CD4-positive, alpha-beta T cell treated with Interleukin-17A for 1 hour (primary cell): ENCODE measurements at places on chromosomes 7 and 10.
A peak's percentile ranks its signal among the peaks of the same experiment; 100 is the strongest.

- peak; percentile 32 for DNase-seq
Measured at GRCh38 chr10:92239600-92240288, 51.1 kb downstream of the CPEB3 start.

- DNase-seq = no peak
Measured at GRCh38 chr7:27430105-27430504, 187.5 kb downstream of the EVX1 start.

- DNase-seq = no peak
Measured at GRCh38 chr10:31706464-31707092, 222.1 kb downstream of the ARHGAP12 start.

GRCh38 chr10:112857493-112857892 is 92.6 kb upstream of the TCF7L2 start:
- DNase-seq = no peak

GRCh38 chr7:30321089-30321881 is 36.9 kb downstream of the ZNRF2 start:
- no peak for DNase-seq

DNA sequence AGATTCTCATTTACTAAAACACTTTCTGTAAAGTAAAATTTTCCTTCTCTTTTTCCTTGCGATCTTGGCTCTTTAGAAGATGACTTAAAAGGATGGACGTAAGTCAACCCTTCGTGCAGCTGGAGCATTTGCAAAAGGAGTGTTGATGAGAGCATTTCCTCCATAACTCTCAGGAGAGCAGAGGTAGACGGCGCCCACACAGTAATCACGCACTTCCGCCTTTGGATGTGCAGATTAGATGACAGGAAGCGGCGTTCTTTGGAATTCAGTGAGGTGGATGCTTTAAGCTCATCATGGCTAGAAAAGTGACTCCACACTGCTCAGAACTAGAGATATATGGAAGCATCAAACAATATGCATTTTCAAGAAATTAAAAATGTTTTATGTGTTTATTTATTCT is 43.0 kb upstream of the NPS start:
- no peak for DNase-seq

- DNase-seq = peak; percentile 71
Measured at GRCh38 chr10:97731346-97732051, 5.4 kb upstream of the ZFYVE27 start.

DNA sequence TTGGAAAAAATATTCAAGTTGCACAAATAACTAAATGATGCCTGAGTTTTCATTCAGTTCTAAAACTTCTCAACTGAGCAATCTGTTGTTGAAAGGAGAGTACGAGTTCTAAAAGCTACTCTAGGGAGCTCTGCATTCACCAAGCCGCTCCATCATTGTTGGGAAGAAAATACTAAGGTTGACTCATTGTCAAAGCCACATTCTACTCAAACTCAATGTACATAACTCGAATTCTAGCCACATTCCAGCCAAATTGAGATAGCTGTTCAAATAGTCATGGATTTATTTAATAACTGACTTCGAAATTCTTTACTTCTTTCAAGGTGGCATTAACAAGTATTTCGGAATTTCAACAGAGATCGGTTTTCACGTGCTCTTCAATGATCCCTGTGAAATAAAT is 63.4 kb downstream of the KIAA1217 start:
- no peak for DNase-seq

DNA sequence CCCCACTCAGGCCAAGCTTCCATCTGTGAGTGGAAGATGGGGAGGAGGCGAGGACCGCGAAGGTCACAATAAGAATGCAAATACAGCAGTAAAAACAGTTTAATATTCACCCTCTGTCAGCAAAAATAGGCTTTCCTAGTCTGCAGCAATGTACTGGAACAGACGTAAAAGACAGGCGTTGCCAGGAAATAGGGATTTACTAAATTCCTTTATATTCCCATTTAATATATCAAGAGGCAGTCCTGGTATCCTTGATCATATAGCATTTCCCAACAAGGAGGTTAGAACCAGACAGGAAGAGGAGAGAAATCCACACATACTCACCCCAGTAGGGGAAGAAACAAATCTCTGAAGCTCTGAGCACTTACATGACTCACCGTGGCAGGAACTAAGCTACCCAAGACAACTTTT is 1054.9 kb upstream of the C7orf33 start:
- no peak for DNase-seq

DNA sequence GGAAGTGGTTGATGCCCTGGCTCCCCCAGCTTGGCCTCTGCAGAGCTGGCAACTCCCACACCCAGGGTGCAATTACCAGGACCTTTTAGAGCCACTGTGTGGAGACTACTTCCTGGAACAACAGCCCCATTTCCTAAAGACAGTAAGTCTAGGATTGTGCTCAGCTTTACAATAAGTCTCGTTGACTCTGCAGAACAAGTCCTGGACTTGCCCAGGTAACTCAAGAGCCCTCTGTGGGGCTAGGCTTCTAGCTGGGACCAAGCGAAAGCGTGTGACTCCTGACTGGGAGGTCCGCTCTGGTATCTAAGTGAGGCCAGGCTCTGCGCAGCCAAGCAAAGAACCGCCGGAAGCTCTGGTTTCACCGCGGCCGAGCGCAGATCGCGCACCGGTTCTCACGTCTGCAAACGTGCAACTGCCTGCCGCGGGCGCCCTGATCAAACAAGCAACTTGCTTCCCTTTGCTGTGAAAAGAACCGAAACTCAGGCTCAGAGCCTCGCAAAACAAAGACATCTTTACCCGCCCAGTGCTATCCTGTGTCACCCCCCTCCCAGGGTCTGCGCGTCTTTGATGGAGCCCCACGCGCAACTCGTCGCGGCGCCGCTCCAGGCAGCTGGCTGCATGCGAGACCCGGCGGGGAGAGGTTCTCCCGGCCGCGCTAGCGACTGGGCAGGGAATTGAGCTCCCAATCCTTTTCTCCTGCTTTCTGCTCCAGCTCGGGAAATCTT is 4.4 kb upstream of the PDLIM1 start:
- DNase-seq = peak; percentile 44

- no peak for DNase-seq
Measured at GRCh38 chr7:128190051-128190647, 50.9 kb upstream of the LEP start.

DNA sequence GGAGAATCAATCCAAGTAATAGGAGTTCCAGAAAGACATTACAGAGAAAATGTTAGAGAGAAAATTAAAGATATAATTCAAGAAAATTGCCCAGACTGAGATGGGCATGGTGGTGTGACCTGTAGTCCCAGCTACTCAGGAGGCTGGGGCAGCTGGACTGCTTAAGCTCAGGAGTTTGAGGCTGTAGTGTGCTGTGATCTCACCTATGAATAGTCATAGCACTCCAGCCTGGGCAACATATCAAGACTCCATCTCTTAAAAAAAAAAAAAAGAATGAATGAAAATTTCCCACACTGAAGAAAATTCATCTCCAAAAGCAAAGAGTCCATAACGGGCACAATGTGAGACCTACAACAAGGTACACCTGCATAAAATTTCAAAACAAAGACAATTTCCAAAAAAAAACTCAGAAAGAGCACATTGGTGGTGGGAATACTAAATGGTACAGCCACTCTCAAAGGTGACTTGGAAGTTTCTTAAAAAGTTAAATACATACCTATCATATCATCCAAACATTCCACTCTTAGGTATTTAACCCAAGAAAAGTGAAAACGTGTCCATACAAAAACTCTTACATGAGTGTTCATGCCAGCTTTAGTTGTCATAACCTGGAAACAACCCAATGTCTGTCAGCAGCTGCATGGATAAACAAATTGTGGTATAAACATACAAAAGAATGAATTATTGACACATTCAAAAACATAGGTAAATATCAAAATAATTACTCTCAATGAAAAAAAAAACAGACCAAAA is 6.9 kb upstream of the RGS10 start:
- no peak for DNase-seq

DNA sequence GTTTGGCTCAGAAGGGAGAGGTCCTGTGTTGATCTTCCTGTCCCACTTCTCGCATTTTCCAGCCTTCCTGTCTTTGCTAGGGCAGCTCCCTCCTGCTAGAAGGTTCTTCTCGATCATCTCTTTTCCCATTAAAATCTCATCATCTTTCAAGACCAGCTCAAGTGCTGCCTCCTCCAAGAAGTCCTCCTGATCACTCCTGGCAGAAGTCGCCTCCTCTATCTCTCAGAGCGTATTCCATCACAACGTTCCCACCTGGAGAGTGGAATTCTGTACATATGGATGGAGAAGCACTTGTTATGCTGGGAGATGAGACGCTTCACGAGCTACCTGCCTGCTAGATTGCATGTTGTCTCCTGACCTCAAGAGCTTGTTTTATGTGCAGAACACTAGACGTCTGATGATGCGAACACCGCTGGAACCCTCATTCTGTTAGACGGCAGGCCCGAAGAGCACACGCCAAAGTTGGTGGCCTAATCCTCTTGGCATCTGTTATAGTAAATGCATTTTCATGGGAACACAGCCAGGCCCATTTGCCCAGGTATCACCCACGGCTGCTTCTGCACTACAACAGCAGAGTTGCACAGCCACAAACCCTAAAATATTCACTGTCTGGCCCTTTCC is 68.0 kb upstream of the INSIG1 start:
- DNase-seq = no peak

DNA sequence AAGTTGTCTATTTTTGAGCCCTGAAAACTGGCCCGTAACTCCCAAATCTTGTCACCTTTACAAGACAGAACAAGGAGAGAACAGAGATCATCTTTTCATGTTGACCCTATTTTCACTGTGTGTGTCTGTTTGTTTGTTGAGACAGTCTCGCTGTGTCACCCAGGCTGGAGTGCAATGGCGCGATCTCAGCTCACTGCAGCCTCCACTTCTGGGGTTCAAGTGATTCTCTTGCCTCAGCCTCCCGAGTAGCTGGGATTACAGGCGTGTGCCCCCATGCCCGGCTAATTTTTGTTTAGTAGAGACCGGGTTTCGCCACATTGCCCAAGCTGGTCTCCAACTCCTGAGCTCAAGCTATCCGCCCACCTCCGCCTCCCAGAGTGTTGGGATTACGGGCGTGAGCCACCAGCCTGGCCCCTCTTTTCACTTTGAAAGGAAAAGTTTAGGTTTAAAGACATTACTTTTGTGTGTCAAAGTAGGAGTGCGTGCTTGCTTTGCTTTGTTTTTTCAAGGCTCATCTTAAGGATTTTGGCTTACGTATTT is 32.1 kb downstream of the FOXK1 start:
- no peak for DNase-seq

DNA sequence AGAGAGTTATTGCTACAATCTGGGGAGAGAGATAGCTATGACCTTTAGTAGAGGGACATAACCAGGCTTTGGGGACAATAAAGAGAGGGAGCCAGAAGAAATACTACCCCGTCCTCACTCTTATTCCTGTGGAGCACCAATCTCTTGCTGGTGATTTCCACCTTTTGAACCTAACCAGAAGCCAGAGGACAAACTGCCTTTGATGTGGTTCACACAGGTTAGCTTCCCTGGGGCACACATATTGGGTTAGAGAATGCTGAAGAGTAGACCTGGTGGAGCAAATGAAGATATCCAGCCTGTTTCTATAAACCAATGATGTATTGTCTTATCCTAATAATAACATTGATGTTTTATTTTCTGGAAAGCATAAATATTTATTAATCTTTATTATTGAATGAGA is 399.3 kb downstream of the HTR7 start:
- DNase-seq = no peak

GRCh38 chr10:132564690-132565089 is 27.1 kb downstream of the INPP5A start:
- no peak for DNase-seq

- DNase-seq = no peak
Measured at GRCh38 chr10:113691381-113691780, 11.7 kb downstream of the CASP7 start.

GRCh38 chr7:2175514-2175913 is 57.2 kb downstream of the MAD1L1 start:
- no peak for DNase-seq

GRCh38 chr10:59771162-59771807 is 18.0 kb upstream of the MRLN start:
- DNase-seq = no peak
